ENCODE measurements at places on chromosomes 1 and 21.

DNA sequence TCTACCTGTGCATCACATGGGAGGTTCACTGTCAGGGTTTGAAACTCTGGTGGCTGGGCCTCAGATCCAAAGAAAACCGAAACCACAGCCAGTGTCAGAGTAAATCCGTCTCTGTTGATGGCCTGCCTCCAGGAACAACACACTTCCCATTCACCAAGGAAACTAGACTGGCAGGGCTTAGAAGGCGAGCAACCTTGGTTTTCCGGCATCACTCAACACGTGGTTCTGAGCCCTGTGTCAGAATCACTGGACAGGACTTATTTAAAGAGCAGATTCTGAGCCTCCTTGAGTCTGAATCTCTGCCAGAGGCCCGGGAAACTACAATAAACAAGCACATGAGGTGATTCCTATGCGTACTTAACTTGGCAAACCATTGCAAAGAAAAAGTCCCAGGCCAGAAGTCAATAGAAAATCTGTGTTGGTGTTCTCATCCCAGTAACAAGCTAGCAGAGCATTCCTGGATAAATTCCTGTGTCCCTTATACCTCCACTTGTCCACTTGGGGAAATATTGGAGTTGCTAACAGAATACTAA lies 70.0 kb downstream of the KCTD3 start:
- H3K27me3 ChIP-seq, result peaks cover 6% of the 10 kb centered on the region
- no peaks in the 10 kb centered on the region for H3K36me3 ChIP-seq
- no peak overlapping the region for H3K27ac ChIP-seq
- no peak overlapping the region for H3K4me3 ChIP-seq

- H3K27me3 ChIP-seq, result peaks cover 3% of the 10 kb centered on the region
- H3K36me3 ChIP-seq, result no peaks in the 10 kb centered on the region
- no peak overlapping the region for H3K27ac ChIP-seq
- H3K4me1 ChIP-seq, result no peaks in the 10 kb centered on the region
- no peak for DNase-seq
Observed at GRCh38 chr1:163471779-163472650, 150.3 kb downstream of the NUF2 start.

- no peak for DNase-seq
- H3K27me3 ChIP-seq, result no peaks in the 10 kb centered on the region
- H3K4me1 ChIP-seq, result peaks cover 16% of the 10 kb centered on the region
- no peak overlapping the region for H3K4me3 ChIP-seq
- no peak overlapping the region for H3K27ac ChIP-seq
- H3K36me3 ChIP-seq, result peaks cover 33% of the 10 kb centered on the region
Observed at GRCh38 chr1:207670192-207670591, 25.3 kb downstream of the CR1L start.

GRCh38 chr1:98253145-98253544 lies 332.3 kb upstream of the DPYD start:
- no peaks in the 10 kb centered on the region for H3K36me3 ChIP-seq
- no peak overlapping the region for H3K4me3 ChIP-seq
- no peak overlapping the region for H3K27ac ChIP-seq
- DNase-seq, result no peak
- H3K4me1 ChIP-seq, result no peaks in the 10 kb centered on the region

- no peak for DNase-seq
- no peak overlapping the region for H3K4me3 ChIP-seq
- H3K36me3 ChIP-seq, result no peaks in the 10 kb centered on the region
Observed at GRCh38 chr1:109891930-109892329, 18.7 kb upstream of the CSF1 start.

DNA sequence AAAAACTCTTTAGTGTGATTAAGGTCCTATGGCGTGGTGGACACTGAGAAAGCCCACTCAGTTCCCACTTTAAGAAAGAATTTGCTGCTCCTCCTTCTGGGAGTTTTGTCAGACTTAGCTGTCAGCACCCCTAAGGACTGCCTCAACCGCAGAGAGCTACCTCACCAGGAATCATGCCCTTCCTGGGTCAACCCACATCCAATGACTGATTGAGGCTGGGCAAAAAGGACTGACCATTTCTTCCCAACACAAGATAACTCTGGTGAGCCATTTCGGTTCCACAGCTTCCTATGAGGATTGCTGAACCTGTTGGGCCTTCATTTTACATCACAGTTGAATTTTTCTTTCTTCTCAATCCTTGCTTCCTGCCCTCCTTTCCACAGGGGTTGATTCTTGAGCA lies 197.9 kb downstream of the NCAM2 start:
- H3K27me3 ChIP-seq, result peaks cover 3% of the 10 kb centered on the region
- no peak overlapping the region for H3K4me3 ChIP-seq
- H3K4me1 ChIP-seq, result no peaks in the 10 kb centered on the region
- no peaks in the 10 kb centered on the region for H3K36me3 ChIP-seq

Data from endothelial cell (in vitro differentiated cells).